ENCODE measurements at places on chromosomes 2 and 18.

DNA sequence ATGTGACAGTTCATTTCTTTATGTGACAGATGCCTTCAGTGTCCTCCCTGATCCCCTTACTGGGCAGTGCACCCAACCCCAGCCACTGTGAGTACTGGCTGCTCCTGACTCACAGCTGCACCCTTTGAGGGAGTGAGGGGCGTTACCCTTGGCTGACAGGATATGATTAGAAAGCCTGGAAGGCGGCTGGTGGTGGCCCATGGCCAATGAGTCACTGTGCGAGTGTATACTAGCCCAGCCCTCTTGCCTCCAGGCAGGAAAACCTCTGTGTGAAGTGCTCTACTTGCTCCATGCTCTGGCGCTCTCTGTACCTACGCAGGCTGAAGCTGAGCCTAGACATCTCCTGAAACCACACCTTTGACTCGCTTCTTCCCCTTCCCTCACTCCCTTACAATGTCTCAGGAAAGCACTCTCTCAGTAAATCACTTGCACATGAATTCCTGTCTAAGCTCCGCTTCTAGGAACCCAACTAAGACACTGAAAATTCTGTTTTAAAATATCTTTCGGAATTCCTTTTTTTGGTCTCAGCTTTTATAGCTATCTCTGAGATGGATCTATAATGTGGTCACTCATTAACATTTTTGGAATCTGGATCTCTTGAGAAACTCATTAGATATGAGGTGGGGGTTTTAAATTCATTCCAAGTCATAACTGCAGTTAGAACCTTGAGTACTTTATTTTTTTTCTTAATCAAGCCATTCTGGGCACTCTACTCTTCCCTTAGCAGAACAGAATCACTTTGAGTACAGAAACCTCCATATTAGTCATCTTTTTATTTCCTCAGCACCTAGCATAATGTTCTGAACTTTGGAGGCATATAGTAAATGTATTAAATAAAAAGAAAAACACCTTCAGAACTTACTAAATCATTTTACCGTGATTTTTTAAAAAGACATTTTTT lies 25.3 kb upstream of the STAM2 start:
- no peak for DNase-seq

DNA sequence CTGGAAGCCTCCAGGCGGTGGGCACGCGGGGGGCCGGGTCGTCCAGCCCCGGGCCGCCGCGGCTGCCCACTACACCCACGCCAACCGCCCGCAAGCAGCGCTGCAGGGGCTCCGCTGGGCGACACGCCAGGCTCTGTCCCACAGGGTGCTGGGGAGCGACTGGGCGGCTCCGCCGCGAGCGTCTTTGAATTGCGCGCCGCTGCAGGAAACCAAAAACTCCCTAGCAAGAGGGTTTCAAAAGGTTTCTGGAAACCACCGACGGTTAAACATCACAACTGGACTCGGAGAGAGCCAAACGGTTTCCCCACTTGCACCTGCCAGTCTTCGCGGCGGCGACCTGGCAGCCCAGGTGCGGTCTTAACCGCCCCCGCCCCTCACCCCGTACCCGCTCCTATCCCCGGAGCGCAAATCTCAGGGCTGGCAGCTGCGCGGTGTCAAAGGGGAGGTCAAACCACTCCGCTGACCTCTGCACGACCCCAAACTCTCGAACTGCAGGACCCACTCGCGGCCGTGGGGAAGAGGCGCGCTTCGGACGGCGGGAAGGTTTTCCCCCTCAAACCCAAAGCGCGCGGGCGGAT lies 1.0 kb downstream of the CXCR4 start:
- DNase-seq, result peak; percentile 49

- no peak for DNase-seq
These were observed 7.3 kb downstream of the MAP4K3 start for GRCh38 chr2:39429746-39430145.

DNA sequence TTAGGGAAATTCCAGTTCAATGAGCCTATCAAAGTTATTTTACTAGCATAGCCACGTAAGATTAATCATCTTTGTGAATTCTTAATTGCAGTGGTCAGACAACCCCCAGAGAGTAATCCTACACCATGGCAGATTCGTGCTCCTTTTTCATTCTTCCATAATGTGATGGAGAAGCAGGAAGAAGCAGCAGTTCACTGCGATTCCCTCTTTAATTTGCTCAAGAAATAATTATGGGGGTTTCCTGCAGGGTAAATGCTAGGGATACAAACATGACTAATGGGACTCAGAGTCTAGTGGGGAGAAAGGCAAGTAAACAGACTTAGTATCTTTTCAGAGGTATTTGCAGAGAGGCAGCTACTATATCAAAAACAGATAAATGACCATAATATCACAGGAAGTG lies 175.8 kb upstream of the HNRNPA3 start:
- no peak for DNase-seq

GRCh38 chr2:105052773-105053172 lies 14.9 kb downstream of the MRPS9 start:
- no peak for DNase-seq

DNA sequence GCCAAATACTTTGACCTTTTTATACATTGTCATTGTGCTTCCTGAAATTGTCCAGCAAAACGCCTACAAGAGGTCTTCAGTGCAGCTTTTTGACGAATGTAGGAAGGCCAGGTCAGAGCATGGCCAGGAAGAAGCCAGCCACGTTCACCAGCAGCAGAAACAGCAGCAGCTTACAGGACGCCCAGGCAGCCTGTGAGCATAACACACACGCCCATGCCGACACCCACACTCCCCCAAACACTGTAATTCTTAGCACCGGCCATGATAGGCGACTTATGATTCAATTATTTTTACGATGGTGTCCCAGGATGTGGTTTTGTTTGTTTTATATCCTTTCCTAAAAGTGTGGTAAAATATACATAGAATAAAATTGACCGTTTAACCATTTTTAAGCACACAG lies 249.1 kb upstream of the SALL3 start:
- no peak for DNase-seq

GRCh38 chr2:134713606-134714005 lies 5.2 kb downstream of the TMEM163 start:
- DNase-seq, result no peak

DNA sequence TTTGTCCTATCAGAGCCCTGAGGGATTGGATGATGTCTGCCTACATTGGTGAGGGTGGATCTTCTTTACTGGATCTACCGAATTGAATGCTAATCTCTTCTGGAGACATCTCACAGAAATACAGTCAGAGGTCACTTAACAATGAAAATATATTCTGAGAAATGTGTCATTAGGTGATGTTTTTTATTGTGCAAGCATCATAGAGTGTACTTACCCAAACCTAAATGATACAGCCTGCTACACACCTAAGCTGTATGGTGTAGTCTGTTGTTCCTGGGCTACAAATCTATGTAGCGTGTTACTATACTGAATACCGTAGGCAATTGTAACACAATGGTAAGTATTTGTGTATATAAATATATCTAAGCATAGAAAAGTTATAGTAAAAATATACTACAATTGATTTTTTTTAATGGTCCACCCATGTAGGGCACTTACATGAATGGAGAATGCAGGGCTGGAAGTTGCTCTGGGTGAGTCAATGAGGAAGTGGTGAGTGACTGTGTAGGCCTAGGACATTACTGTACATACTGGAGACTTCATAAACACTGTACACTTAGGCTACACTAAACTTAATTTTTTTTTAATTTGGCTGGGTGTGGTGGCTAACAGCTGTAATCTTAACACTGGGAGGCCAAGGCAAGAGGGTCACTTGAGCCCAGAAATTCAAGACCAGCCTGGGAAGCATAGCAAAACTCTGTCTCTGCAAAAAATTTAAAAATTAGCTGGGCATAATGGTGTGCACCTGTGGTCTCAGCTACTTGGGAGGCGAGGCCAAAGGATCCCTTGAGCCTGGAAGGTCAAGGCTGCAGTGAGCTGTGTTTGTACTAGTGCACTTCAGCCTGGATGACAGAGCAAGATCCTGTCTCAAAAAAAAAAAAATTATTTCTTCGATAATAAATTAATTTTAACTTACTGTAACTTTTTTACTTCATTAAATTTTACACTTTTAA lies 226.3 kb upstream of the UBE2E3 start:
- no peak for DNase-seq

- DNase-seq, result no peak
These were observed 36.4 kb downstream of the PKDCC start for GRCh38 chr2:42084231-42084671.

DNA sequence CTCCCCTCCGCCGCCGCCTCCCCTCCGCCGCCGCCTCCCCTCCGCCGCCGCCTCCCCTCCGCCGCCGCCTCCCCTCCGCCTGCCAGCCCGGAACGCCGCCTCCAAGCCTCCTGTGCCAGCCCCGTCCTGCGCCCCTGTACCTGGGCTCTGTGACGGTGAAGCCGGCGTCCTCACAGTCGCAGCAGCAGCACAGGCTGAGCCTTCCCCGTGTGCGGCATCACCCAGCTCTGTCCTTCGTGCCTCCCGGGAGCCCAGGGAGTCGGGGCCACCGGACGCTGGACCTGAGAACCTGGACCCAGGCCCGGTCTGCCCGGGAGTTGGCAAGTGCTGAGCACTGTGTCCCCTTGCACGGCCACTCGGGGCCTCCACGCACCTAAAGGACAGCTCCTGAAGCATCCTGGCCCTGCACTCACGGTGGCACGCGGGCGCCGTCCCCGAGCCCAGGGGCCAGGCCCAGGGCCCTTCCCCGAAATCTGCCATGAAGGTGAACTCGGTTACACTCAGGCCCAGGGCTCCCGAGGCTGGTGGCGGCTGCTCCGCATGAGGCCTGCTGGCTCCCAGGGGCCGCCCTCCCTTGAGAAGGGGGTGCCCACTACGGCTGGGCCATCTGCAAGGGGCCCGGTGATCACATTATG lies 32.9 kb downstream of the RTP5 start:
- no peak for DNase-seq

GRCh38 chr2:216807857-216808272 lies 52.0 kb downstream of the TNP1 start:
- DNase-seq, result no peak

GRCh38 chr2:40370007-40370395 lies 81.9 kb downstream of the SLC8A1 start:
- DNase-seq, result no peak

DNA sequence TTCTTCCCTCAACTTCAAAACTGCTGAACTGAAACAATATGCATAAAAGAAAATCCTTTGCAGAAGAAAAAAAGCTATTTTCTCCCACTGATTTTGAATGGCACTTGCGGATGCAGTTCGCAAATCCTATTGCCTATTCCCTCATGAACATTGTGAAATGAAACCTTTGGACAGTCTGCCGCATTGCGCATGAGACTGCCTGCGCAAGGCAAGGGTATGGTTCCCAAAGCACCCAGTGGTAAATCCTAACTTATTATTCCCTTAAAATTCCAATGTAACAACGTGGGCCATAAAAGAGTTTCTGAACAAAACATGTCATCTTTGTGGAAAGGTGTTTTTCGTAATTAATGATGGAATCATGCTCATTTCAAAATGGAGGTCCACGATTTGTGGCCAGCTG lies 8.4 kb downstream of the HOXD8 start:
- DNase-seq, result no peak

DNA sequence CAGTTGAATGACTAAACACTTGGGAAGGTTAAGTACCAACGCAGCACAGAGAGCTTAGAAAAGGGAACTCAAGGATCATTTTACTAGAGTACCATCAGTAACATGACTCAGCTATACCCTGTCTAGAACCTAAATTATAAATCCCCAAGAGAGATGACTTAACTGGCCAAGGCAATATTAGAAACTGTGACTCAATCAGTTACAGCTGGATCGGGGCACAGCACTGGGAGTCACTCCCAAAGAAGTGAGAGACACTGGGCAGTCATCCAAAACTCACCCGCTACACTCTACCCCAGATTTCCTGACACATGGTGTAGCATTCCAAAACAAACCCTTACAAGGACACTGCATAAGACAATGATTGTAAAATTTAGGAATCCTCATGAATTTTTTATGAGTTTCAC lies 17.7 kb downstream of the IWS1 start:
- DNase-seq, result no peak

DNA sequence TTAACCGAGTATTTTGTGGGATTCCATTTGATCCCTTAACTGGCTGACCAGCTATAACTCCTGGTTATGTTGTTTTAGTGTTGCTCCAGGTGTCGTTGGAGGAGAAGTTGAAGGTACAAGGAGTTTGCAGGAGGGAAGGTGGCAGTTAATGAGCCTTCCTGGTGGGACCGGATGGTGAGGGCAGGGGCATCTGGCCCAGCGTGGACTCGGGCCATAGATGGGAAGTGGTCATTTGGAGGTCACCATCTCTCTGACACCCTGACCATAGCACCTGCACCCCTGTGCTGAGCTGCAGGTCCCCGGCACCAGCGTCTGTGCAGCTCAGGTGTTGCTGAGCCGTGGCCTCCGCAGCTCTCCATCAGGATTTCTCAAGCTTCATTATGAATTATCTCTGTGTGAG lies 51.4 kb upstream of the RBM44 start:
- DNase-seq, result no peak

GRCh38 chr2:189578272-189578950 lies 2.2 kb downstream of the SLC40A1 start:
- no peak for DNase-seq

GRCh38 chr18:63315131-63315662 lies 4.4 kb downstream of the BCL2 start:
- no peak for DNase-seq

DNA sequence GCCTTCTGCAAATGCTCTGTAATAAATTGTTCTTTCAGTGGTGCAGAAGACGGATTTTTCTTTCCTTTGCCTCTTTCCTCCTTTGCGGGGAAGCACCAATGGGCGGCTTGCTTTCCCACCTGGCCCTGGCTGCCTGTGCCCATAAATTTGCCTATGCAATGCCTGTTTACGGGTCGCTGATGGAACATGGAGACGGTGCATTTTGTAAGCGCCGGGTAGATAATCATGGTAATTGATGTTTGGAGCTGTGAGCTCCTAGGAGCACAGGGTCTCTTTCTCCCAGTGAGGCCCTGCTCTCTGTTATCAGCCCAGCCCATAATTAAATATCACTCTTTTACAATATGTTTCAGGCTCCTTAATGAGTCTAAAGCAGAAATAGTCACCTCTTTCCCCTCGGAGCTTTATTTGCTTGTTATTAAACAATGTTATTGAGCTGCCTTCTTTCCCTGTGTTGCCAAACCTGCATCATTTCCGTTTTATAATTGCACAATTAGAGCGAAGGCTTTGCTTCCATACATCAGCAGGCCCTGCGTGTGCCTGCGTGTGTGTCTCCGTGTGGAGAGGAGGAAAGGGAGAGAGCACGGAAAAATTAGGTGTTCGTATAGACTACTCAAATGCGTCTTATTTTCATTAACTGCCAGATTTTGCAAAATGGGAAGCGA lies 437.4 kb upstream of the POU3F3 start:
- DNase-seq, result no peak
